ENCODE measurements at places on chromosomes 12 and 14.

- DNase-seq: no peak
Measured at GRCh38 chr14:104177411-104177810, 39.0 kb downstream of the KIF26A start.

DNA sequence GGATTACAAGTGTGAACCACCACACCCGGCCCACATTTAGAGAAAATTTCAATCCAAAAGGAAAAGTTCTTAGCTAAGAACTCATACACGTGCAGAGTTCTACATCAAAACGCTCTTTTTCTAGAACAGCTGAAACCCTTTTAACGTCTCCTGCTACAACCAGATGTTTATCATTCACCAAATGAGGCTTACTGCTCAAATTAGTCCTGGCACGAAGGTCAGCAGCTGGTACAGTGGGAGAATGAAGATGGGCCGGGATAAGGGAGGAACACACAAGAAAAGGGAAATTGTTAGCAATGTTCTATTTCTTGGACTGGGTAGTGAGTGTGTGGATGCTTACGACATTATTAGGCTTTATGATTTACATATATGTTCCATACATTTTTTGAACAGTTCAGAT is 37.2 kb downstream of the PRKAB1 start:
- DNase-seq: no peak

DNA sequence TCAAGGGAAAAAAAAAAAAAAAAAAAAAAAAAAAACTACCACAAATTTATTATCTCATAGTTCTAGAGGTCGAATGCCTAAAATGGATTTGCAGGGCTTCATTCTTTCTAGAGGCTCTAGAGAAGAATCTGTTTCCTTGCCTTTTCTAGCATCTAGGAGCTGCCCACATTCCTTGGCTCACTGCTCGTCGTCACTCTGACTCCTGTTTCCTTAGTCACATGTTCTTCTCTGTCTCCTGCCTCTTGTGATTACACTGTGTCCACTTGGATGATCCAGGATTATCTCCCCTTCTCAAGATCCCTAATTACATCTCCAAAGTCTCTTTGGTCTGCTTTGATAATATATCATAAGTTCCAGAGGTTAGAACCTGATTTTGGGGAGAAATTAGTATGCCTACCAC is 88.7 kb downstream of the HECTD1 start:
- DNase-seq: no peak

DNA sequence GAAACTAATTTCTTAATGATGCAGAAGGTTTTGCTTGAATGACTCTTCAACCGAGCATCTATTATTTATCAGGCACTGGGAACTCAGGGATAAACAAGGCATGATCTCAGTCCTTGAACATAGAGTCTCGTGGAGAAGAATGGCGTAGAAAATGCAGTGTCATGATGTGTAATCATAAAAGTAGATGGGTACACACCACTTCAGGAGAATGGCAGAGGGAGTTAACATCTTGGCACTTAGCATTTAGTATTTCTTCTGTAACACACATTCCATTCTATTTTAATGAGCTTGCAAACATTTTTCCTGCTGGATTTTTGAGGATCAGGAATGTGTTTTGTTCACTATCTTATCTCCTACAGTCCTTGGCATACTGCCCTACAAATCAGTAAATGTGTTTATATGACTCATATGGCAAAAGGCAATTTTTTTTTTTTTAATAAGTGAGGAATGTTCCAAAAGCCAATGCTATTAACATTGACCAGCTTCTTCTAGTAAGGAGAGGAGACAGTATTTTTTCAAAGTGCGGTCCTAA is 3.8 kb downstream of the TXNRD1 start:
- peak; percentile 99 for DNase-seq

DNA sequence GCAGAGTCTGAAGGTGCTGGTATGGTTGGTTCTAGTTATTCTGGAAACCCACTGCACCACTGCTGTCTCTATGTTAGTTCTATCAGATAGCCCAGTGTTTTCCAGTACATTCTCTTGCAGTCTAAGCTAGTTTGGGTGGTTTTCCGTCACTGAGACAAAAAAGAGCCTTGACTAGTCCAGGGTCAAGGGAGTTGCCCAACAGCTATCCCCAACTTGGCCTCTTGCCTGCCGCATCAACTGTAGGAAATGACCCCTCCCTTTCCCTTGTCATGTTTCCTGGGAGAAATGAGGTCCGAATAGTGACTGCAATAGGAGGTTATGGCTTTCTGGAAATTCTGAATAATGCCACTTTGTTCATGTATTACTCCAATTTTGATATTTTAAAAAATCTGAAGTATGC is 160.4 kb downstream of the EFCAB11 start:
- no peak for DNase-seq

DNA sequence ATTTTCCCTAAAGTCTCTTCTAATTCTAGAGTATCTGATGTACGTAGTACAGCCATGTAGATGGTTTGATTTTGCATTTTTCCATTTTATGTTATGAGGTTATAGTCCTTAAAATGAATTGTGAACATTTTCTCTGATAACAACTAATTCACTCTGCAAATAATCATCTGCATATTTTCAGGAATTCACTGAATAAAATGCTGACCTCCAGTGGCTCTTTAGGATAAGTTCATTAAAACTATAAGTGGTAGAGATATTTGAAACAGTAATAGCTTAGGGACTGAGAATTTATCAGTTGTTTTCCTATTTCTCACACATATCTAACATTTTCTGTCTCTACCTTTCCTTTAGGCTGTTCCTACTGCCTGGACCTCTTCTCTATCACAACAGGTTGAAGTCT is 4.4 kb downstream of the MSRB3 start:
- DNase-seq: no peak

GRCh38 chr12:26187014-26187798 is 8.2 kb upstream of the SSPN start:
- no peak for DNase-seq

GRCh38 chr12:120323772-120324171 is 3.8 kb downstream of the PLA2G1B start:
- no peak for DNase-seq

DNA sequence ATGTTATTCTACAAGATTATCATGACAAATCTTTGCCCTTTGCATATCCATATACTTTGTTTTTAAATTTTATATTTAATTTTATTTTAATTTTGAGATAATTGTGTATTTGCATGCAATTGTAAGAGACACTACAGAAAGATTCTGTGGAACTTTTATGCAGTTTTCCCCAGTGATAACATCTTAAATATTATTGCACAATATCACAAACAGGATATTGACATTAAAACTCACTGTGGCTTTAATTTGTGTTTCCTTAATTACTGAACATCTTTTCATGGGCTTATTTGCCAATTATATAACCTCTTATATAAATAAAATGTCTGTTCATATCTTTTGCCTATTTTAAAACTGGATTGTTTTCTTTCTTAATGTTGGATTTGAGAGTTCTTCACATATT is 95.6 kb downstream of the ASCL1 start:
- no peak for DNase-seq

DNA sequence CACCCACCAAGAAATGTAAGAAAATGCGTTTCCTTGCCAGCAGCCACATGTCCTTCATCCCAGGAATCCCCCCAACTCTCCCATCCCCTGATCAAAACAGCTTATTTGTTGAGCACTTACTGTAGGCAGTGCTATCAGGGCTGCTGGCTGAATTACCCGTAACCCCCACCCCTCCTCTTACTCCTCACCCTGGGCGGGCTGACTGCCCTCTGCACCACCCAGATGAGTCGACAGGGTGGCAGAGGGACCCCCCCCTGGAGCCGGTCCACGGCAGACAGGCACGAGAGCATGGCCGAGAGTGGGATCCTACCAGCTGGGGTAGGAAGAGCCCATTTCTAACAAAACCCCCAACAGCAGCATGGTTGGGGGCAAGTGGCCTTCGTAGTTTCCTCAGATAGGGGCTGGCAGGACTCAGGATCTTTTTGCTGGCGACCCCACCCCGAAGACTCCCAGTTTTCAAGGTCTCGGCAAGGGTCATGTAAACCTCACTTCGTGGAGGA is 1.1 kb upstream of the RHOF start:
- no peak for DNase-seq

GRCh38 chr12:2613326-2614073 is 181.3 kb upstream of the FKBP4 start:
- peak; percentile 89 for DNase-seq

- no peak for DNase-seq
Measured at GRCh38 chr12:46965880-46966279, 113.5 kb upstream of the PCED1B start.

GRCh38 chr12:52631264-52631663 is 12.9 kb upstream of the KRT73 start:
- DNase-seq: no peak

DNA sequence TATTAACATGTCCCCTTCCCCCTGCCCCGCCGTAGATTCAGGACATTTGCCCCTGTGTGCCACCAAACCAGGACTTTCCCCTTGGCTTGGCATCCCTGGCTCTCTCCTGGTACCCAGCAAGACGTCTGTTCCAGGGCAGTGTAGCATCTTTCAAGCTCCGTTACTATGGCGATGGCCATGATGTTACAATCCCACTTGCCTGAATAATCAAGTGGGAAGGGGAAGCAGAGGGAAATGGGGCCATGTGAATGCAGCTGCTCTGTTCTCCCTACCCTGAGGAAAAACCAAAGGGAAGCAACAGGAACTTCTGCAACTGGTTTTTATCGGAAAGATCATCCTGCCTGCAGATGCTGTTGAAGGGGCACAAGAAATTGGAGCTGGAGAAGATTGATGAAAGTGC is 28.9 kb downstream of the HRK start:
- DNase-seq: no peak

- DNase-seq: peak; percentile 67
Measured at GRCh38 chr12:89225401-89225800, 126.9 kb downstream of the DUSP6 start.

DNA sequence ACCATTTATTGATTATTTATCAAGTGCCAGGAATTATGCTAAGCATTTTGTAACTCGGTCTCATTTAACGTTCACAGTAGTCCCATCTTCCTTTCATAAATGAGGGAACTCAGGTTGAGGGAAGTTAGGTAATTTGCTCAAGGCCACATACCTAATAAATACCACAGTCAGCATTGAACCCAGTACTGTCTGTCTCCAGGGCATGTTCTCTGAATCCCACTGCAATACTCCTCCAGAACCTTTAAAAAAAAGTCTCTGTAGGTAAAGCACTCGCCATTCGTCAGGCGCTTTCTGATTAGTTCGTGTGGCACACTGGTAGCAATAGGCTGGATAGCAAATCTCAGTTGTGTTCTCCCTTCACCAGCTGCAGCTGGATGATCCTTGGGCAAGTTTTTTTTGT is 14.3 kb downstream of the SLC17A8 start:
- no peak for DNase-seq

DNA sequence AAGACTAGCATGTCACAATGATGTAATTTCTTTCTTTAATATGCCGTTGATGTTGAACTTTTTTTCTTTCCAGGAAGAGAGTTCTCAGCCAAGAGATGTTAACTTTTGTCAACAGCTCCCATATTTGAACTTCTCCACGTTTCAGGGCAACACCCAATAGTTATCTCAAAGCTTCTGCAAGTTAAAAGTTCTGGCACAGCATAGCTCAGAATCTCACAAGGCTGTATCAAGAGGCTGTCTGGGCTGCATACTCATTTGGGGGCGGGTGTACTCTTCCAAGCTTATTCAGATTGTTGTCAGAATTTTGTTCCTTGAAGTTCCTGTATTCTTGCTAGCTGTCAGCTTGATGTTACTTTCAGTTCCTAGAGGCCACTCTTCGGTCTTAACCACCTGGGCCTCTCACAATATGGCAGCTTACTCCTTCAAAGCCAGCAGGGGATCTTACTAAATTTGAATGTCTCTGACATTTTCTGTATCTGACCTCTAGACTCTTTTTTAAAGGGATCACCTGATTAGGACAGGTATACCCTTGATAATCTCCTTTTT is 38.9 kb downstream of the KCNC2 start:
- DNase-seq: no peak

GRCh38 chr12:67966560-67966959 is 22.7 kb upstream of the IFNG-AS1 start:
- DNase-seq: no peak

GRCh38 chr12:57011438-57012424 is 4.6 kb downstream of the TAC3 start:
- no peak for DNase-seq

- DNase-seq: no peak
Measured at GRCh38 chr14:32300136-32300535, 29.0 kb upstream of the AKAP6 start.

DNA sequence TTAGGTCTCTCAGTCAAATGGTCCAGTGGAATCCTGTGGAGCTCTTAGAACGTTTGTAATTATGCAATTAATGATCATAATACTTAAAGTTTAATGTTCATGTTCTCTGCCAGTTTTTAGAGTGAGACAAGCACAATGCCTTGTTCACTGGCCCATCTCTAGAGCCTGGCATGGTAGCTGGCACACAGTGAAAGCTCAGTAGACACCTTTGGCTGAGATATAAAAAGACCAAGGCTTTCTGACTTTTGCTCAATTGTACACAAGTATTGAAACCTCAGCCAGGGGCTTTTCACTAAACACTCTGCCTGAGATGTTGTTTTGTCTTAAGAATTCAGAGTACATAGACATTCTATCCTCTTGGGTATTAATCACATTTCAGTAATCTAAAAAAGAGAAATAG is 241.8 kb upstream of the ATP2B1 start:
- no peak for DNase-seq

DNA sequence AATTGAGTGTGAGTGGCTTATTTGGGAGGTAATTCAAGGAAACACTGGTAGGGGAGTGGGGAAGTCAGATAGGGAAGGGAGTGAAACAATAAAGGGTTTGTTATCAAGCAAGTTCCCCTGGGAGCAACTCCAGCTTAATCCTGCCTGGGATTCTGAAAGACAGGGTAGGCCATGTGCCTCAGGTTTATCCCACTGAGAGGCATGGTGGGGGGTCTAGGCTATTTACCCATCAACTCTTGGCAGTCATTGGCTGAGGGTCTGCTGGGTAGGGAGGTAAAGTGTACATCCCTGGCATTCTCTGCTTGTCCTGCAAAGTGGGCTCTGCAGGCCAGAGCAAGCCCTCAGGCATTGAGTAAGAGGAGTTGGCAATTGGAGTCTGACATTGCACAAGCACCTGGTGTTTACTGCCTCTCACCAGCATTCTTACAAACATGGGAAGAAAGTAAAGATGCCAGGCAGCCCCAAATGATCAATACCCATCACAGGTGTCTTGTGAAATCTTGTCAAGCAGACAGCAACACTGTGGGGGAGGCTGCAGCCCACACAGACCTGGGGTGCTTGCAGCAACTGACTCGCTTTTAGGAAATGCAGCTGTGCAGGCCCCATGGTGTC is 169.3 kb downstream of the KTN1 start:
- DNase-seq: no peak

DNA sequence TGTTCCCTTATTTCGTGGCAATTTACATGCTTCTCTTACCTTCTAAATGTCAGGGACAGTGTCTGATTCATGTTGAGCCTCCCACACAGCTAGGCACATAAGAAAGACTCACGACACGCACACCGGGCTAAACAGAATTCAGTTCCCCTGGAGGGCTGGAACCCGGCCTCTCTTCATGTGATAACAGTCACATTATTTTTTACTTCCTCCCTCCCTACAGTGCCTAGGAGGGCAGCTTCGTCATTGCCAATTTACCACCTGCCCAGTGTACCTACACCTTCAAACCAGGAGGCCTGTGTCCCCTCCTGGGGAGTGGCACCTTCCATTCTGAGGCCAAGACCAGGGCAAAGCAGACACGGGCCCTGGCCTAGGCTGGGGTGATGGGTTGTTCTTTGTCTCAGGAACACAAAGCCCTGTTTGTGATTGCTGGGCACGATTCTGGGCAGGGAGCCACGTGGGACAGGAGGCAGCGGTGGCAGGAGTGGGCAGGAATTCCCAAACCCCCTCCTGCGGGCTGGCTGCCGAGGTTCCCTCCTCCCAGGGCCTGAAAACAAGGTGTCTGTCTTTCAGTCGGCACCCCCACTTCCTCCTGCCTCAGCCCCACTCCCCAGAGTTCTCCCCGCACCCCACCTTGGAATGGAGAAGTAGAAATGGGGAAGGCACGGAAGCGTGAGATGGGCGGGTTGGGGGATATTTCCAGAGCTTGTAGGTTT is 6.8 kb upstream of the RASAL1 start:
- DNase-seq: peak; percentile 49
